ENCODE measurements at places on chromosomes 3 and 15.

- DNase-seq, result no peak
Observed at GRCh38 chr15:69562564-69562963, 109.9 kb downstream of the RPLP1 start.

- DNase-seq, result peak; percentile 1
Observed at GRCh38 chr15:65285291-65286068, 1.2 kb downstream of the PARP16 start.

DNA sequence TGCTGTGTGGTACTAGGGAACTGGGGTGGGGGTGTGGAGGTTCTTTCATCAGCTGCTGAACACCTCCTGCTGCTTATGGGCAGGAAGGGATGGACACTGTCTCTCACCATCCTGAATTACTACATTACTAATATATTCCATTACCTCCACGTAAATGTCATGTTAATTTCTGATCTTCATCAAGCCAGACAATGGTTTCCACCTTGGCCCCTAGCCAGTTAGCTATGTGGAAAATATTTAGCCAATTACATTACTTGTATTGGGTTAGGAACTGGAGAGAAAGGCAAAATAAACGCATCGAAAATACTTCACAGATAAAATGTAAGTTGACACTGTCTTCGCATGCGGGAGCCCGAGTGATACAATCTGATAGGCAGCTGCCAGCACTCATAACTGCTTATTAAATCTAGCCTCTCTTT is 95.1 kb downstream of the FOXP1 start:
- DNase-seq, result no peak

- DNase-seq, result no peak
Observed at GRCh38 chr15:65558336-65558735, 28.1 kb downstream of the HACD3 start.

DNA sequence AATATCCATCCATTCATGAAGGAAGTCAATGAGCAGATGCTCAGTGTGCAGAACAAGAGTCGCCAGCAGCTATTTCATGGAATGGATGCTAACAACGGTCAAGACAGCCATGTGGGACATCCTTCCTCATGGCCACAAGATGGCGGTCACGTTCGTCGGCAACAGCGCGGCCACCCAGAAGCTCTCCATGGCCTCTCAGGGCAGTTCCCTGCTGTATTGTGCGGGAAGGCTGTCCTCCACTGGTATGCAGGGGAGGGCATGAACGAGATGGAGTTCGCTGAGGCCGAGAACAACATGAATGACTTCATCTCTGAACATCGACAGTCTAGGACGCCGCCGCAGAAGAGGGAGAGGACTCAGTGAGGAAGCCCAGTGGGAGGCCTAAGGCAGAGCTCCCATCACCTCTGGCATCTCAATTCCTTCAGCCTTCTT is 208.3 kb downstream of the TJP1 start:
- no peak for DNase-seq

- peak; percentile 93 for DNase-seq
Observed at GRCh38 chr3:188950832-188951489, 220.8 kb upstream of the TPRG1 start.

DNA sequence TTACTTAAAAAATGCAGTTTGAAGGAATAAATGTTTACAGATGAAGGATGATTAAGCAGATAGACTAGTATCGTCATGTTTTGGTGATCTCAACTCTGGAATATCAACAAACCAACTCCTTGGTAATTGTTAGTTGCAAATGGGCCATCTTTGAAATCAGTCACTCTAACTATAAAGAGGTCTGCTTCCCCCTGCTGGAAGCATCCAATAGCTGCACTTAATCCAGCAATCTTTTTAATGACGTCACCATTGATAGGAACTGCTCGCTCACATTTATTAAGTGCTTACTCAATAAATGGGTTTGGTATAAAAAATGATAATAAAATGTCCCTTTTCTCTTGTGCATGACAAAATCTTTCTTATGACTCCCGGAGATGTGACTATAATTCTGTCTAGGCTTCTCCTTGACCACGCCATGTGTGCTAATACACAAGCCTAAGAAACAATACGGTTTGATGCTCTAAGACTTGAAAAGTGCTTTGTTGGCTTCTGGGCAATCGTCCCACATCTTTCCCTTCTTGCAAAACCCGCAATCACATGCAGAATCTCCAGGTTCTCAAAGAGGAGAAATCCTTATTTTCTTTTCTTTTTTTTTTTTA is 227.6 kb upstream of the POU1F1 start:
- no peak for DNase-seq

GRCh38 chr3:11152301-11152700 is 2.0 kb upstream of the HRH1 start:
- no peak for DNase-seq

DNA sequence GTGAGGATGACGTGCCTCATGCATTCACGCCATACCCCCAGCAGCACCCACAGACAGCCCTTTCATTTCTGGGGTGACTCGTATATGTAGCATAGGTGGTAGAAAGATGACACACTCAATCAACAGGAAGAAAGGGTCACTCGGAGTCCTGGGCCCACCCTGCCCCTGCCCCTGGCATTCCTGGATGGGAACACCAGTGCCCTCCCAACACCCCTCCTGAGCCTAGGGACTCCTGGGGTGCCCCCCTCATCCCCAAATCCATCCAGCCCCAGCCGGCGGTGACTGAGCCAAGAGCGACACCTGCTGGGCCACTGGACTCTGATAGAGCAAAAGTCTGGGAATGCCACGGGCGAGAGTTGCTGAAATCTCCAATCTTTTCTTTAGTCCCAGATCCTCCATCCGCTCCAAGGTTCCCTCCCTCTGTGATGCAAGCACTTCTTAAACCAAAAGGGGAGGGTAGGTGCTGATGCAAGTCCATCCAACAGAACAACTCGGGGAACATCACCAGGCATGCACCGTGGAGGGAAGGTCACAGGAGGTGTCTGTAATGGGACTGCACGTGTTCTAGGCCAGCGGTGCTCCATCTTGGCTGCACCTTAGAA is 31.1 kb downstream of the ACAN start:
- no peak for DNase-seq

GRCh38 chr15:60901647-60902046 is 327.5 kb downstream of the RORA start:
- no peak for DNase-seq

DNA sequence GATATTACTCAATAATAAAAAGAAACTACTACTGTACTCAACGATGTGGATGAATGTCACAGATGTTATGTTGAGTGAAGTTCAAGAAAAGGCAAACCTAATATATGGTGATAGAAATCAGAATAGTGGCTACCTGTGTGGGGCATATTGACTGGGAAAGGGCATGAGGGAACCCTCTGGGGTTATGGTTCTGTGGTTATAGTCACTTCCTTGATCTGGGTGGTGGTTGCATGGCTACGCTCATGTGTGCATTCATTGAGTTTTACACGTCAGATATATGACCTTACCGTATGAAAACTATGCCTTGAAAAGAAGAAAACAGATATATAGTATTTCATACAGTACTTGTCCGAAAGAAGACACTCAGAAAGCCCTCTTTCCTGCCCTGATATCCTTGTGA is 331.0 kb upstream of the LRRFIP2 start:
- no peak for DNase-seq

DNA sequence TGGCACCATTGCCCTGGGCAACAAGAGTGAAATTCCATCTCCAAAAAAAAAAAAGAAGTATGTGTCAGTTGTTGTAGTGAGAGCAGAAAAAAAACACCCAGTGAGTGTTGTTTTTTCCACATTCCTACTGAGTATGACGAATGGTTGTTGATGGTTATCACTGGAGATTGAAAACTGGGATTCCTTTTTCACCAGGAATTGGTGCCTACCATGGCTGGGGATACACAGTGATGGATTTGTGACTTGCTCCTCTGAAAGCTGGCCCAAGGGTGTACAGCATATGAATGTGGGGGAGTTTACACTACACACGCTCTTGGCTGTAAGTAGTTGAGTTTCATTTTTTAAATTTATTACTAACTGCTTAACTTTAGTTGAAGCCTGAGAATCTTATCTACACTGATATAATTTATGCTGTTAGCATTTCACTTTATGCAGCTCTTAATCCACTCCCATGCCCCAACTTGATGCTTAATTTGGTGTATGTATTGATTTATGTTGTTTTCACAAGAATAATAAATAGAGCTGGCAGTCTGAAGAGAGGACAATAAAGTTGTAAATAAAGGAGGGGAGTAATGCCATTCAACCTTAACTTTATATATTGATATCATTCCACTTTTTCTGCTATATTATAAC is 56.0 kb upstream of the MME start:
- no peak for DNase-seq

GRCh38 chr15:72609862-72610261 is 44.6 kb upstream of the GOLGA6B start:
- no peak for DNase-seq

DNA sequence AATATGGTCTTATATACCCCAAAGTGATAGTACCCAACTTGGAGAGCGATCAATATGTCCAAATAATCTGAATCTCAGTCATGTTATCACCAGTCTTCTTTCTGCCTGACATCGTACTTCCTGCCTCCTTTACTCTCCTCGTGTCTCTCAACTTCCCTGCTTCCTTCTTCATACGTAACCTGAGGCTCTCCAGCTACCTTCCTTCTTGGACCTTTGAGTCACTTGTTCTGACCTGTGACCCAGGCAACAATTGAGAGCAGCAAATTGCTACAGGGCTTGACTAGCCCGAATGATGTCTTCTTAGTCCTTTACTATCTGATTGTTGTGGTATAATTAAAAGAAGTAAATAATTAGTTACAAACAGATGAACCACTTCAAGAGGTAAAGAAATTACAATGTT is 145.9 kb upstream of the MBNL1 start:
- no peak for DNase-seq

- DNase-seq, result peak; percentile 89
Observed at GRCh38 chr3:123884203-123884831, at the start of gene MYLK. Gene MYLK (minus strand): TSS chr3:123884332. CDS start chr3:123793841, 90,491 bp downstream.

DNA sequence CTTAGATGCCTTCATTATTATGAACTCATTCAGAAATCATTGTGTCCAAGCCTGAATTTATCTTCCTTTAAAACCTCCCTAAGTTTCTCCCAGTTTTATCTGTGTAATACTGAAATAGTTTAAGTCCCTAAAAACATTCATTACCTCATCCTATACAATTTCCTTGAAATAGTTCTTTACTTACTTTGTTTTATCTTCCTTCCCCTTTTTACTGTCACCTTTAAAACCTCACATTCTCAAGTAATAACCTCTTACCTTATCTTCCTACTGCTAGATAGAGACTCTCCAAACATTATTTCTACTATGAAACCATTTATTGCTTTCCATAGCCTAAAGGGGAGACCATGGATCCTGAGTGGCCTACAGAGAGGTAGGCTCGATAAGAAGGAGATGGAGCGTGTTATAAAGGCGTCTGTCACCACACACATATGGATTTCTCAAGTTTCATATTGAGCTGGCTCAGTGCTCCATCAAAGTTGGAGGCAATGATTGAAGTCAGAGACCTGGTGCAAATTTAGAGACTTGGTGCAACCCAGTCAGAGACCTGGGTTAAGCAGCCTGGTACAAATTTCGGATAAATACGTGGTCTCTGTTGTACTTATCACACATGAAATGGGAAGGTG is 140.4 kb downstream of the NFKBIZ start:
- DNase-seq, result no peak

DNA sequence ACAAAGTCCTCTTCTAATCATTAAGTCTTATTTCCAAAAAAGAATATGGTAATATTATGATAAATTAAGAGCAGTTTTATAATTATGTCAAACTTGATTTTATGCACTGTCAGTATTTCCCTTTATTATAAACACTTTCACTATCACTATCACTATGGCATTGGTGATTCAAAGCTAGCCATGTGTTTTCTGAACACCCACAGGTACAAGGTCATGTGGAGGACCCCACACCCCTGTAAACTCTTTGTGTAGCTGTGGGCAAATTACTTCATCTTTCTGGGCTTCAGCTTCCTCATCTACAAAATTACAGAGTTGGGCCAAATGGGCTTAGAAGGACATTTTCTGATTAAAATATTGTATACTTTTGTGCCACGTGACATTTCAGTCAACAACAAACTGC is 41.7 kb downstream of the FBXL22 start:
- DNase-seq, result no peak

DNA sequence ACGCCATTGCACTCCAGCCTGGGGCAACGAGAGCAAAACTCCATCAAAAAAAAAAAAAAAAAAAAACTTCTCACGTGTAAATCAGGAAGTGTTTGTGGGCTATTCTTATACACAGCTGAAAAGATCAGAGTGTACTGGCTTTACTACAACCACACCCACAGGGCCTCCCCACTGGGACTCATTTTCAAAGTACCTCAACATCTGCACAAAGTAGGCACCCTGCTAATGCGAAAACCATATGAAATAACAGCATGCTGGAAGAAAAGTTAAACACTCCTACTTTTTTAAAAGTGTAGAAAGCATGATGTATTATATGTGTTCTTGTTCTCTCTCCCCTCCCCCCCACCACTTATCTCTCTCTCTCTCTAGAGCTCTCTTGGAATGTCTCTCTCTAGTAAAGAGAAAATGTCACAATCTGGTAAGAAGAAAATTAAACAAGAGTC is 11.1 kb downstream of the UACA start:
- no peak for DNase-seq

DNA sequence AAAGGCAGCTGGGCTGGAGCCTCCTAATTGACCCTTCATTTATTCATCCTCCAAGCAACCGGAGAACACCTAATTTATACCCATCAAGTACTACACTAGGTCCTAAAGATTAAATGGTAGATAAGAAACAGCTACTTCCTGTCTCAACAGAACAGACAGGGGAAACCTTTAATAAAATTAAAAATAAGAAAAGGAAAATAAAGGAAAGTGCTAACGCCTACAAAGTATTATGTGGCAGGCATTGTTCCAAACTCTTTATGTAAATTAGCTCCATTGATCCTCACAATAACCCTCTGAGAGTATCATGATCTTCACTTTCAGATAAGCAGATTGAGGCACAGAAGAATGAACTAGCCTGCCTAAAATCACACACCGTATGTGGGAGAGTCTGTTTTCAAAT is 139.5 kb downstream of the CNTN6 start:
- DNase-seq, result no peak

GRCh38 chr3:3802046-3802445 is 2.8 kb downstream of the LRRN1 start:
- DNase-seq, result no peak
